Stimulated activated CD8-positive, alpha-beta memory T cell treated with anti-CD3 and anti-CD28 coated beads, Interleukin-12 subunit alpha, Interleukin-12 subunit beta, amount 100 ng/mL, for 4 hours (primary cell): ENCODE measurements at places on chromosomes 7 and 10.

DNA sequence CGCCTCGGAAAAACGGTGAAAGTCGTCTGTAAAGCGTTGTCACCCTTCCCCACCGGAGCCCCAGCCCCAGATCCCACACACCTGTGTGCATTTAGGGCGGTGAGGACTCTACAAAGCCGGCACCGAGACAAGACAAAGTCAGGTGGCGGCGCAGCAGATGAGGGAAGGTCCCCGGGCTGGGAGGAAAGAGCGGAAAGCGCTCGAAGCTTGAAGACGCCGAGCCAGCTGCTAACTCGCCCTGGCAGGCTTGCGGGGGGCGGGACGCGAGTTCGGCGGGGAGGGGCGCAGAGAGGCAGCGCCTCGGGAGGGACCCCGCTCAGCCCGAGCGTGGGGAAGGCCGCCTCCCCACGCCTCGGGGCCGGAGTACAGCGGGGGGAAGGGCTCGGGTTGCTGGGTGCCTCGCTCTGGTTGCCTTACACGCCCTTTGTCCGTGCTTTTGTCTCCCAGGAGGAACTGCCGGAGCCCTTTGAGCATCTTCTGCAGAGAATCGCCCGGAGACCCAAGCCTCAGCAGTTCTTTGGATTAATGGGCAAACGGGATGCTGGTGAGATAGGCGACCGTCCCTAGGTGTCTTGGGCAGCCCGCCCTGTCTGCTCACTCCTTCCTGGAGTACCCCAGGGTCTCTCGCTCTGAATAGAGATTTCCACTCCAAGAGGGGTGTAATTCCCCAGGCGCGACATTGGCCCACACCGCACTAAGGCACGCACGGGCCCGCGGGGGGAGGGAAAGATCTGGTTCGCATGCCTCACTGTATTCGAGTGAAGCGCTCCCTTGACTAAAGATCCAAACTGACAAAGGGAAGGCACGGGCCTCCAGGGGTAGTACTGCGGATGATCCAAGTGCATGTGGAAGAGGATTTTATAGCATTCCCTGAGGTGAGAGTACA lies 1.6 kb downstream of the TAC1 start:
- no peak for DNase-seq

DNA sequence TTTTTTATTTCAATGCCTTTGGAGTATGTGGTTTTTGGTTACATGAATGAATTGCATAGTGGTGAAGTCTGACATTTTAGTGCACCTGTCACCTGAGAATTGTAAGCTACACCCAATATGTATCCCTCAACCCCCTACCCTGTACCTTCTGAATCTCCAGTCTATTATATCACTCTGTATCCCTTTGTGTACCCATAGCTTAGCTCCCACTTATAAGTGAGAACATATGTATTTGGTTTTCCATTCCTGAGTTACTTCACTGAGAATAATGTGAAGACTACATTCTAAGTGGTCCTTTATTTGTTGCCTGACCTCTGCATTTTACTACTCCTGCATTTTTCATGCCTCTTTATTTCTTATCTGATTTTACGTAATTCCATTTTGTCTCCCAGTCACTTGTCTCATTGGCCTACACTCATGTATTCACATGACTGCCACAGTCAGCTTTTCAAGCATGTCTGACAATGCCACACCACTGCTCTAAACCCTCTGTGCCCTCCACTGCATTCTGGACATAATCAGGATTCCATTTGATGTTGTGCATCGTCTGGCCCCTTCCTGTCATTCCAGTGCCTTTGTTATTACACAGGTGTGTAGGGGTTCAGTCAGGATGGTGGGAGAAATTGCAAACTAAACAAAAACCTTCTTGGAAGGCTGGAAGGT lies 1325.5 kb downstream of the XPNPEP1 start:
- no peak for DNase-seq

GRCh38 chr7:8133188-8133848 lies 128.6 kb downstream of the ICA1 start:
- DNase-seq = no peak

GRCh38 chr10:122571892-122572291 lies 11.3 kb downstream of the DMBT1 start:
- DNase-seq = no peak

GRCh38 chr7:95737828-95738505 lies 34.4 kb upstream of the DYNC1I1 start:
- DNase-seq = no peak

DNA sequence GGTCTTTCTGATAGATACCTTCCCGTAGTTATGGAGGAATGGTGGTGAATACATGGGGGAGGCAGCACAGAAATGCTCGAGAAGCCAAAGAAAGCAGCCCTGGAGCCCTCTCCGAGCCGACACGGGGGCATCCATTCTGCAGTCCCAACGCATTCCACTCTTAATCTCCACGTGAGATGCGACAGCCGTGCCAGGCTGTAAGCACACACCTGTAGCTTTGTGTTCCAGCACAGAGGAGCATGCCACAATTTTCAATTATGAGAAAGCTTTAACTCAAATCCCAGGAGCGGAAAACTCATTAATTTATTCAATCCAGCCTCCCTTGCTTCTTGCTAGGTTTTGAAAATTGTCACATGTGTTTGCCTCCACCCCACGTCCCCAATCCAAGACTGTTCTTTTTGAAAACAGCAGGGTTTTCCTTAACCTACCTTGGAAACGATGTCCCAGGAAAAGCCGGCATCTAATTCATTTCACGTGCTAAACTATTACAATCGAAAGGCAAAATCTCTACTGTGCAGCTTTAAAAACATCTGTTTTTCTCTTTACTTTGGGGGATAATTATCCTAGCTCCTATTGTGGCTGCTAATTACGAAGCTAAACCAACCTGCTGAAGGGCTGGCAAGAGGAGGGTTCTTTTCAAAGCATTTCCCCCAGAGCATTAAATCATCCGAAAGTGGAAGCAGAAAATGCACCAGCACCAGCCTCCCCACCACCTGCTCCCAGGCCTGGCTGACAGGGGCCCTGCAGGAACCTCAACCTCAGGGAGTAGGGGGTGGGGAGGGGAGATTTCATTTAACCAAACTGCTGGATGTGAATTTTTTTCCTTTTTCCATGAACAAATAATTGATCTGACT lies 56.0 kb upstream of the CHST15 start:
- DNase-seq = no peak

GRCh38 chr7:29609162-29610037 lies 45.8 kb downstream of the PRR15 start:
- DNase-seq = no peak

DNA sequence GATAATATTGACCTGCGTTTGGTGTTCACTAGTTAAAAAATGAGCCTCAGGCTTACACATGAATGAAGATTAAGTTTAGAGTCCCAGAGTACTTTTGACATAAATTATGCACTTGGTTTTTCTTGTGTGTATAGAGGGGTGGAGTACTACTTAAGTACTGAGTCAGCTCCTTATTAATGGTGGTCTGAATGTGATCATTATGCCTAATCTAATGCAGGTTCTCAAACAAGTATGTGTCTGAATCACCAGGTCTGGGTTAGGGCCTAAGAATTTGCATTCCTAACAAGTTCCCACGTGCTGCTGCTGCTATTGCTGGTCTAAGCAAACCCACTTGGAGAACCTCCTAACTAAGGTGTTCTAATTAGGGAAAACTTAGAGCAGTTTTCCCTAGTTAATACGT lies 30.7 kb upstream of the STOX1 start:
- no peak for DNase-seq

DNA sequence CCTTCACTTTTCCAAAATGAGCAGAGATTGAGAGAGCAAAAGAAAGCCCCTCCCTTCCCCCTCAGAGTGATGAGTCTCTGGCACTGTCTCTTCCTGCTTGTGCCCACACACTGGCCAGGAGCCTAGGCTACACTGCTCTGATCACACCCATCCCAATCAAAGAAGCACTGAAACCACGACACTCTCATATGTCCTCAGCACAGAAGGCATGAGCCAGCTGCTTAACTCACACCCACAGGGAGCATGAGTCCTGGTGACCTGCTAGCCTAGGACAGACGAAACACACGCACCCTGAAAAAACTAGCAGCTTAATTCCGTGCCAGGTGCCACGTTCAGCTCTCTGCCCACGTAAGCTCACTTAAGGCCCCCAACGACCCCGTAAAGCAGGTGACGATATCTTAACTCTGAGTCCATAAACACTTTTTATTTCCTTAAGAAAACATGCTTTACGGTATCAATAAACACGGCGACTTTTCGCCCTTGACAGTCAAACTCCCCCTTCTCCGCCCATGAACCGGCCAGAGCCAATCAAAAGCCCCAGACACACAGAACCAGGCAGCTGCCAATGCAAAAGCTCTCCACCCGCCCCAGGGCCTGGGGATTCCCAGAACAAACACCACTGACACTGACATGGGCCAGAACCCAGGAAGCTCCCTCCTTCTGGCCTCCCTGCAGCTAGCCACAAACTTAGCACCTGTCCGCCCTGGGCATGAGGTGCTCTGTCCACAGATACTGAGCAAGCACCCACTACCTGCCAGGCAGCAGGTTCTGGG lies 69.0 kb downstream of the TNRC18 start:
- DNase-seq = no peak

DNA sequence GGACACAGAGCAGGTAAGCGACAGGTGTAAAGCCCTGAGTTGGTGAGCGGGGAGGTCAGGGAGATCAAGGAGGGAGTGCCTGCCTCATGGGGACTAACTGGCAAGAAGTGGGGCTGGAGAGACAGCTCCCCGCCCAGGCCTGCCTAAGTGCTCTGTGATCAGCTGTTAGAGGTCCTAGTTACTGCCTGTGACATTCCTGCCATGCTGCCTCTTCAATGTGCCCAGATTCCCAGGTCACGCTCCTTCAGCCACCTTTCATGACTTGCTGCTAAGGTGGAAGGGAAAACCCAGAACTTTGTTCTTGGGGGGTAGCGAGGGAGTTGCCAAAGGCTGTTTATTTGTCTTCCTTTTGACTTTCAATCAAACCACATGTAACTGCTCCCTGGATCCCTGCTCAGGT lies 114.3 kb upstream of the ZNF438 start:
- no peak for DNase-seq

DNA sequence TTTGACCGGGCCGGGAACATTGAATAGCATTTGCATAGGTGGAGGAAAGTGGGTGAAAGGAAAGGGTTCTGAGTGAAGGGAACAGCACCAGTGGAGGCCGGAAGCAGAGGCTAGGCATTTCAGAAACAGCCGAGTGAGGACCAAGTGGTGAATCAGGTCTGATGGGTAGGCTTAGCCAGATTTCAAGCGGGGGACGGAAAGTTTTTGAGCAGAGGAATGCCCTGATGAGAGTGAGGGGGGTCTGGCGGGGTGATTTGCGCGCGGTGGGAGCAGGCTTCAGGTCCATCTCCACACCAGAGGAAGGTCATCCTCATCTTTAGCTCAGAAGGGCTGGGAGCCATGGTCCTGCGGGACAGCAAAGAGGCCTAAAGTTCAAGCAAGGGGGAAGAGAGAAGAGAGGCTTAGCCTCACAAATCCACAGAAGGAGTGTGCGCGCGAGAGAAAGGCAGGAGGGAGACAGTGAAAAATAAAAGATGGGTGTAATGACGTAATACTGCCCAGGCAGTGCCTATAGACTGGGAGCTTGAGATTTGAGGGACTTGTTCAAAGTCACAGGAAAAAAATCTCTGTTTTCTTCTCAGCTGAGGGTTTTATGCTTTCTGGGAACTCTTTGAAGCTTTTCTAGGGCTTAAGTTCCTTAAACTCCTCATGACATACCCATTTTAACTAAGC lies 1.0 kb upstream of the DENND2A start:
- DNase-seq = no peak

GRCh38 chr7:118626739-118627138 lies 402.2 kb downstream of the ANKRD7 start:
- no peak for DNase-seq

GRCh38 chr7:38330861-38331621 lies 57.6 kb upstream of the TARP start:
- no peak for DNase-seq

- DNase-seq = no peak
Measured at GRCh38 chr7:106604303-106604924, 56.5 kb downstream of the CCDC71L start.

DNA sequence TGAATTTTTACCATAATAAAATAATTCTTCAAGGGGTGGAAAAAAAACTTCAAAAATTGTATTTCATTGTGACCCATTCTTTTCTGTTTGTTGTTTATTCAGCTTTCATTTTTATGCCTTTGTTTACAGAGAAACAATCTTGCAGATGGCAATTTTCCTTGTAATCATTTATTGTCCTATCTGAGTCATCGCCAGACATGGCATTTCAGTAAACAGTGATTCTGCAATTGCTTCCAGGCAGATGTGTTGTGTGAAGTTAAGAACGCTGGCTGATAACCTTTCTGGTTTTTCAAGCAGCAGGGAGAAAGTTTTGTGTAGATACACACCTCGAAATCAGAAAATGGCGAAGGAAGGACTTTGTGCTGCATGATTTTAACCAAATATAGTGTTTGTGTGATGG lies 80.7 kb upstream of the RPA3 start:
- no peak for DNase-seq

DNA sequence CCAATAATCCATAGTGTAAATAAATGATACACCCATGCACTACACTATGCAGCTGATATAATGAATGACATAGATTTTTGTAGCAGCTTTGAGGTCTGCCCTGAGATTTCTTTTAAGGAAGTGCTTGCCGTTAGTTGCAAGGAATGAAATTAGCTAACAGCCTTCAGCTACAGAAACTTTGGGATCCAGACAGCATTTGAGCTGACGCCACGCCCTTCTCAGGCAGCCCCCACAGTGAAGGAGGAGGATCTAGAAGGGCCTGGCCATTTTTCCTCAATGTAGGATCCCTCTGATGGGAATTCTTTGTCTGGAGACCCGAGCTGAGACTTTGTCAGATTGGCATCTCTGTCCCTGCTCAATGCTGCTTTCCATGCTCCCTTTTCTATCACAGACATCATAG lies 6.1 kb upstream of the PDK4 start:
- DNase-seq = no peak

DNA sequence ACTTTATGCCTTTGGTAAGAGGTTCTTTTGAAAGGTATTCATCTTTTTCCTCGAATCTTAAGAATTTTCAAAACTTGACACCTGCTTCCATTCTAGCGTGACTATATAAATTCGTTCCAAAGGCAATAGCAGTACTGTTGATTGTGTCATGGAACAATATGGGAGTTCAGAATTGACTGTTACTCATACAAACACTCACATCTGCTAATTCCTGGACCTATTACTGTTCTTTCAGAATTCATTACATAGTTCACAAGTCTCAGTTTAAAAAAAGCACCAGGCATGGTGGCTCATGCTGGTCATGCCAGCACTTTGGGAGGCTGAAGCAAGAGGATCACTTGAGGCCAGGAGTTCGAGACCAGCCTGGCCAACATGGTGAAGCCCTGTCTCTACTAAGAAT lies 80.9 kb downstream of the CACNB2 start:
- DNase-seq = no peak
